GM12892 (cell line): ENCODE measurements at places on chromosomes 3 and 15.

GRCh38 chr15:51198701-51199232 lies 104.1 kb upstream of the TNFAIP8L3 start:
- DNase-seq: no peak

DNA sequence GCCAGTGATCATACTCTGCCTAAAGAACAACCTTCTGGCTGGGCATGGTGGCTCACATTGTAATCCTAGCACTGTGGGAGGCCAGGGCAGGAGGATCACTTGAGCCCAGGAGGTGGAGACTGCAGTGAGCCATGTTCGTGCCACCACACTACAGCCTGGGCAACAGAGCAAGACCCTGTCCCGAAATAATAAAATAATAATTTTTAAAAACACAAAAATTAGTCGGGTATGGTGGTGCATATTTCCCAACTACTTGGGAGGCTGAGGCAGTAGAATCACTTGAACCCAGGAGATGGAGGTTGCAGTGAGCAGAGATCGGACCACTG lies 34.5 kb upstream of the ARID3B start:
- no peak for DNase-seq

DNA sequence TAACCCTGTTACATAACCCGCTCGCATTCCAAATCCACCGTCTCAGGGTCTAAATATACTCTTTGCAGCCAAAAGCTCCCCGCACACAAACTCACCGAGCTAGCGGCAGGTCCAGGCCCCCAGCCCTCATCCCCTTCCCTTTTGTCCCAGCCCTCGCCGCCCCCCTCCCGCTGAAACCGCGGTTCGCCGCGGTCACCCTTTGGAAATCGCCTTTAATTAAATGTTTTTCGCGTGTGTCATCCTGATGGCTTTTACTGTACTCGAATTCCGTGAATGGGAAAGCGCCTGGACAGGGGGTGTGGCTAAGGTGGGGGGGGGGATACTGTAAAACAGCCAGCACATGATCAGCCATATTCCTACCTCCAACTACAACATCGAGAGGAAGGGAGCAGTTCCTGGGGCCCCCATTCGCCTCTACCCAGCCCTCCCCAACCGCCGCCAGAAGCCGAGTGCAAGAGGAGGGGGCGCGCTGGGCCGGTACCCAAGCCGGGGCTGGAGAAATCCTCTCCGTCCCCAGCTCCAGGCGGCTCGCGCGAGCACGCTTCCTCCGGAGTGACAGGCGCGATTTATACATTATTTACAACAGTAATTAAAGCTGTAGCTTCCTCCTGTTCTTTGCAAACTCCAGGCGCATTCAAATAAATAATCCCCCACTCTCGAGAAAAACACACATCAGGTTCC lies 1.7 kb downstream of the RORA start:
- no peak for DNase-seq

- DNase-seq: no peak
Observed at GRCh38 chr3:120300971-120301370, 15.9 kb upstream of the GPR156 start.

DNA sequence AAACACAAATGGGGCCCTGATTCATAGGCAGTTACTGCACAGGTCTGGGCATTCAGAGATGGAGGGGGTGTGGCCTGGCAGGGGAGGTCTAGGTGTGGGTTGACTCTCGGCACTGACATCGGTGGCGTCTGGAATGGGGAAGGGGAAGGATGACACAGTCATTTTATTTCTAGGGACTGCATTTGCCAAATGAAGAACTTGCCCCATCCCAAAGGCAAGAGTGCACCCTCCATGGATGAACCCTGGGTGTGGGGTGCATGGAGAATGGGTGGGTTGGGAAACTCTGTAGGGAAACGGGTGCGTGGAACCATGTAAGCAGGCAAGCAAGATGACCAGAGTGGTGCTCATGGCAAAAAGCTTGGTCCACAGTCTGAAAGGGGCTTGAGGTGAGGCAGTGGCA lies 24.5 kb downstream of the SLC6A20 start:
- DNase-seq: no peak
